Stimulated activated CD4-positive, alpha-beta T cell treated with anti-CD3 and anti-CD28 coated beads, Interleukin-12 subunit alpha, Interleukin-12 subunit beta, amount 100 ng/mL, for 48 hours (primary cell): ENCODE measurements at places on chromosomes 7 and 10.

DNA sequence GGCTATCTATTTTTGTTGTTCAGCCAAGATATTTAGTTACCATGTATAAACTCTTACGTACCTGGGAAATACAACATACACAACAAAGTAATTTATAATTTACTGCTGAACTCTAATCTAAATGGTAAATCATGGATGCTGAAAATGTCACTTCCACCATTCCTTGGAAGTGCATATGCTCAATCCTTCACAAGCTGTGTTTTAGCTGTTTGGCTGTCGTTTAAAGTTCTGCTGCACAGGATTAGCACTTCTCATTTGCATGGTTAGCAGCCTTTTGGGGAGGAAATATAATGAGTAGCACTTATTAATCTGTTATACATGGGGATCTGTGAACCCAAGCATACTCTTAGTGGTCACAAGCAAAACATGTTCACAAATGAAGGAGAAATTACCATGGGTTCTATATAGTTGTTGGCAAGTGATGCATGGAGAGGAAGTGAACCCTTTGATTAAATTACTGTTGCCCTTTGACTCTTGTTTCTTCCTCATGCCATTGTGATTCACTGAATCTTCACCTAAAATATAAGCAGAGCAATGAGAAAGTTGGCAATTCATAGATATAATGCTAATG lies 18.5 kb downstream of the PIK3CG start:
- DNase-seq = no peak

GRCh38 chr10:58023341-58024073 lies 244.2 kb downstream of the IPMK start:
- DNase-seq = no peak

GRCh38 chr7:815284-816216 lies 16.7 kb upstream of the SUN1 start:
- no peak for DNase-seq

GRCh38 chr10:22581461-22581860 lies 132.9 kb downstream of the PIP4K2A start:
- no peak for DNase-seq

- no peak for DNase-seq
These were observed 22.3 kb upstream of the C10orf95 start for GRCh38 chr10:102473445-102474331.

DNA sequence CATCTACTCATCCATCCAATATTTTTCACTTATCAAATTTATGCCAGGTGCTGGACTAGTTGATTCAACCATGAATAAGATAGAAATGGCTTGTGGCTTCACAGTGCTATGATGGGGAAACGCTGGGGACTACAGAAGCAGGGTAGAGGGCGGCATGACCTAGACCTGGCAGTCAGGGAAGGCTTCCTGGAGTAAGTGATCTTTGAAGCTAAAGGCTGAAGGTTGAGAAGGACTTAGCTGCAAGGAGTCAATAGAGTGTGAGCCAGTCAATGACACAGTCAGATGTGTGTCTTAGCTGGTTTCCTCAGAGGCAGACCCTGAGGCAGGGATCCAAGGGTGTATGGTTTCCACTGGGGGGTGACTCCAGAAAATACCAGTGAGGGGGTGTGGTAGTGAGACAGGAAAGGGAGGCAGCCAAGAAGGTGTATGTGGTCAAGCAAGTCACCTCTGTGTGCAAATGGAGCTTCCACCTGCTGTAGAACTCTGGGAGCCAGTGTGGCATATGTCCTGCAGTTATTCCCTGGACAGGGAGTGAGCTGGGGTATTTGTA lies 10.3 kb downstream of the PRF1 start:
- no peak for DNase-seq

GRCh38 chr7:139576179-139576973 lies 52.9 kb downstream of the CLEC2L start:
- DNase-seq = no peak

DNA sequence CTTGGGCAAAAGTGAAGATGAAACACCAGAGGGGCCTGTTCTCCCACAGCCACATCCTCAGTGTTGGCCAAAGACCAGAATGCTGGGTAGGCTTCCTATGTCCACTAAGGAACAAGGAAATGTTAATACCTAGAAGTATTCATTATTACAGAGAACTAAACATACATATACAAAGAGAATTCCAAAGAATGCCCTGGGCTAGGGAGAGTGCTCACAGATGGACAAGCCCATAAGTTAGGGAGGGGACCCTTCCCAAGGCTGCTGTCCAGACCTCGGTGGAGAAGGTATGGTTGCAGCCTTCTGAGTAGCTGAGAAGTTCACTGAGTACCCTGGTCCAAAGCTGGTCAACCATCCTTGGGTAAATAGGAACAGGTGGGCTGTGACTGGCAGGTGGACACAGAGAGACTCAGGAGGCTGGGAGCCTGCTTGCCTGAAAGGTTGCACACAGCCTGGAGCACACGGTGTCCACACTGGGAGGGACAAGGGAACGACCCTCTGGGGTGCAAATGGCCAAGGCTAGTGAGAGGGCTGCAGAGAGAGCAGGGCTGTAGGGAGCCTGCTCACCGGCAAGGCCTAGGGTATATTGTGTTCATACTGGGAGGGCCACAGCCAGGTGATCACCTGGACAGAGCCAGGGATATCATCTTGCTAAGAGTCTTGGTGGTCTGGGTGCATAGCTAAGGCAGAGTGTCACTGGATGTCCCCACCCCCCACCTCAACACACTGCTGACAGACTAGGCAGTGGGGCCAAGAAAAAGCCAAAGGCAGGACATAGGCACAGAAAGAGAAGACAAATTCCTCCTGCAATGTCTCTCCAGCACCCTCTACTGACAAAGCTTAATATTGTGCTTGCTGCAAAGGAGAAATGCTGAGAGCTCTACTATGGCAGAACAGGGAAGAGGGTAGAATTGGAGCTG lies 40.3 kb downstream of the CPVL start:
- no peak for DNase-seq

GRCh38 chr10:132027423-132027983 lies 38.2 kb upstream of the JAKMIP3 start:
- no peak for DNase-seq

GRCh38 chr10:60722623-60723022 lies 55.7 kb upstream of the CDK1 start:
- no peak for DNase-seq

DNA sequence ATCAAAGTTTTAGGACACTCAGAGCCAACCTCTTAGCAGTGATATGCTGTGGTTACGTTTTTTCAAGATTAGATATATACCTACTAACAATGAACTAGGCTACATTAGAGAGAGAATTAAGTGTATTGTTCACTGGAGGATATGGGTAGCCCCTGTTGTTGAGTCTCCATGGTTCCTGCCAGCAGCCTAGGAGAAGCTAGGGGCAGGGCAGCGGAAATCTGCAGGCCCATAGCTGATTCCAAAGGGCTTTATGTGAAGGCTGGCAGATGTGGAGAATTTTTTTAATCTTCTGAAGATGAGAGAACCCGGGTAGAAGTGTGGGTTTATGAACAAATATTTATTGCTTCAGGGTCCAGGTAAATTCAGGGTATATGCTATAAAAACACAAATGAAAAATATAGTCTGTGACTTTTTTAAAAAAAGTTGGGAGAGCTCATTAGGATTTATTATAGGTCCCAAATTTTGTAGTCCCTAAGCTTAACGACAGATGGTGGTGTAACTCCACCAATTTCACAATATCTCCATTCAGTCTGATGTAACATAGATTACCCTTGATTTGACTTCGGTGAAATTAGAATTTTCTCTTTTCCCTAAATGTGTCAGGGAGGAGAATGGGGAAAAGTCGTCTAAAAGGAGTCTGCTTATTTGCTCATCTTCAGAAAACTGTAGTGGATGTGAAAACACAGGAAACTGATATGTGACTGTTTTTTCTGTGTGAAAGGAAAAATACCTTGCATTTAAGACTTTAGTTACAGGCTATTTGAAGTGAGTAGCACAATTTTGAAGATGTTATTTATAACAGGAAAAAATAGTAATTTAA lies 163.0 kb upstream of the PPP1R3A start:
- no peak for DNase-seq

DNA sequence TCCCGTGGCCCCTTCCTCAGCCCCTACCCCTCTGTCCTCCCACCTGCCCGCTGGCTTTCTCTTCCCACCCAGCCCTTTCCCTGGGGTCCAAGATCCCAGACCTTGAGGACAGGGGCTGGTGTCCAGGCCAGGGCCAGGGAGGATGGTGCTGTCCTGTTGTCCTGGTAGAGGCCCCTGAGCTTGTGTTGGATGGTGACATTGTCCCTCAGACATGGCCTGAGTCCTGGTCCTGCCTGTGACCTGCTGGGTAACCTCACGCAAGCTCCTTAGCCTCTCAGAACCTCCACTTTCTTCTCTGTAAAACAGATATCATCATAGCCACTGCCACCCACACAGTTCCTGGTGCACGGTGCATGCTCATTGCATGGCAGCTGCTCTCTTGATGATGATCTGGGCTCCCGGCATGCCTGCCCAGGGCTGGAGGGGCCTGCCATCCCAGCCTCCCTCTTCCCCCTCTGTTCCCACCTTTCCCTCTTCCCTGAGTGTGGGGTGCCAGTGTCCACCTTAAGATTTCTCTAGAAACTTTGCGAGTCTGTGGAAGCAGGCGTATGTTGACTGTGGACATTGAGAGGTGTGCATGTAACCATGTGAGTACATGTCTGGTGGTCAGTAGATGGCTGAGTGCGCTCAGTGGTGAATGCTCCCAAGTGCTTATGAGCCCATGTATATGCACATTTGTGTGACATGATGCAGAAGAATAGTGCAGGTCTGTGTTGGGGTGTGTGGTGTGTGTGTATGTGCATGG lies 60.4 kb downstream of the NEURL1 start:
- DNase-seq = peak; percentile 32

- DNase-seq = no peak
These were observed 15.2 kb downstream of the YKT6 start for GRCh38 chr7:44216019-44216418.
